ENCODE measurements at places on chromosomes 3 and 15.

- DNase-seq: no peak
Observed at GRCh38 chr3:145290010-145290409, 871.0 kb downstream of the PLOD2 start.

- DNase-seq: no peak
Observed at GRCh38 chr3:143820466-143821221, 27.6 kb downstream of the SLC9A9 start.

DNA sequence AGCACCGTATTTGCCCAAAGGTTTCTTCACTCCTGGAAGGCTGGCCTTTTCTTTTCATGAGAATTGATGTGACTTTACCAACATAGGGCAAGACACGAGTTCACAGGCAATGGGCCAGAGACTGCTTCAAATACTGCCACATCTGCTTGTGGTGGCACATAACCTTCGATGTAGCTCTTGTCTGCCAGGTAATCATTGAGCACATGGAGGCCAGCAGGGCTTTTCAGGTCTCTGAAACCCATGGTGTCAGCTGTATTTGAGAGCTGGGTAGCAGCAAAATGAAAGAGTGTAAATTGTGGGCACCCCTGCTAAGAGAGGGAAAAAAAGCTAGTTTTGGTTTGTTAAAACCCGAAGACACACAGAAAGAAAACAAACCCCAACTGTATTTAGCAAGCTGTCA is 200.7 kb downstream of the NAALADL2 start:
- no peak for DNase-seq

DNA sequence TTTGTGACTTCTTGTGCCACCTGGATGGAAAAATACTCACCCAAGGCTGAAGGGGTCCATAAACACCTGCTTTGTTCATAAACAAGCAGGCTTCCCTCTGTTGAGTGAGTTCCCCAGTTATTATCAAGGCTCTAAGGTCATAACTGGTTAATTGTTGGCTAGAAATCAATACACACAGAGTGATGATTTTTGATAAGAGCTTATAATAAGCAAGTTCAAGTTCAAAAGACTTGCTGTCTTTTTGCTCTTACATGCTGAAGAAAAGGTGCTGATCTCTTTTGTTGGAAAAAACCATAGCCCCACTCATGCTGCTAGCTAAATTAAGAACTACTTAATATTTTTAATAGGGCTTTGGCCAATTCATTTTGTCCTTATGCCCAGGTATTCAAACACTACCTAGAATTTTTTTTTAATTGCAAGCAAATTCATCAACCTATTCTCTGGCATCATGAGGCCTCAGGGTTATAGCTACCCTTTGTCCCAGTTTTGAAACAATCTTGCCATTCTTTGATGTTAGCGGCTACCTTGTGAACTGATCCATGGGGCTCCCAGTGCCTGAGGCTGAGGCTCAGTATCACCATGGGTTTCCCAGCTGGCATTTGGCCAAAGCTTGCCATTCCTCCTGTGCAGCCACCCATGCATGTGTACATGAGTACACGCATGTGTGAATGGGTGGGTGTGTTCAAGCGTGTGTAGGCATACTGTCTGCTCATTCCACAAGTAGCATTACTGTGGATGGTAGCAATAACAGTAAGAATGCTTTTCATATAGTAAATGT is 127.6 kb upstream of the LPP start:
- no peak for DNase-seq

GRCh38 chr15:33678602-33679001 is 289.7 kb upstream of the CHRM5 start:
- DNase-seq: no peak

GRCh38 chr3:161551697-161552096 is 55.1 kb downstream of the OTOL1 start:
- DNase-seq: no peak

DNA sequence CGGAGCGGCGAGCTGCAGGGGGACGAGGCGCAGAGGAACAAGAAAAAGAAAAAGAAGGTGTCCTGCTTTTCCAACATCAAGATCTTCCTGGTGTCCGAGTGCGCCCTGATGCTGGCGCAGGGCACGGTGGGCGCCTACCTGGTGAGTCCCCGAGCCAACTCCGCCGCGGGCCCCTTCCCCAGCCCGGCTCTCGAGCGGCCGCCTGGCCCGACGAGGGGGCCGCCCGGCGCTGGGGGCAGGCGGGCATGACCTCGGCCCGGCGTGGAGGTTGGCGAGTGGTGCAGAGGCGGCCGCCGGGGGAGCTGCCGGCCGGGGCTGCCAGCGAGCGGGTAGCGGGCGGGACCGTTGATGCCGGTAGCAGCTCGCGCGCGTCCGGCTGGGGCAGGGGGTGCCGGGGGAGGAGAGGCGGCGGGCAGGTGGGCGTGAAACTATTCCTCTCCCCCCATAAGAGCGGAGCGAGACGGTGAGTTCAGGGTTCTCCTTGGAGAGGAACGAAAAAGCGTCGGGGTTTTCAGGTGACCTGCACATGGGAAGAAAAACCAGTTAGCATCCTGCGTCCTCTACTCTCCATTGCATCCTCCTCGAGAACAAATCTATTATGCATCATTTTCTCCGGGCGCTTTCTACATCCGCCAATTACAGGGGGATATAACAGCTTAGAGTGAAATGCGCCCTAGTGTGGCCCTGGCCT is 585 bp downstream of the SLCO3A1 start:
- no peak for DNase-seq

DNA sequence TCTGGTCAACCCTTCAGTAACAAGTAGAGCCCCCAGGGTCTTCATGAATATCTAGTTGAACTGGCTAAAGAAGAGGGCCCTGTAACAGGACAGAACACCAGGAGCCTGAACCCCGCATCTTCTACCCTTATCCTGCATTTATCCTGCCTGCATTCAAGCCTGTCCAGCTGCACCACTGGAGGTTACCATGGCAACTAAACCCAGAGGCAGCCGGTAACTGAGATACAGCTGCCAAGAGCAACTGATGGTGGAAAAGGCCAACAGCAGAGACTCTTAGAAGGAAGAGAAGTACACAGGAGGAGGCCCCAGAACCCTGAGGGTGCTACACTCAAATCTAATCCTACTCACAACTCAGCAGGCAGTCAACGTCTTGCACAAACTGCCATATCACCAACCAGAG is 3.7 kb upstream of the PRKAR2A start:
- DNase-seq: no peak

- no peak for DNase-seq
Observed at GRCh38 chr3:125289429-125289981, 77.0 kb upstream of the SLC12A8 start.

Measured in CD8-positive, alpha-beta T cell (primary cell).